ENCODE measurements at places on chromosomes 6 and 20.
A peak's percentile ranks its signal among the peaks of the same experiment; 100 is the strongest.

GRCh38 chr20:14264869-14265268, 72.5 kb downstream of the FLRT3 start:
- DNase-seq = no peak

GRCh38 chr6:87282743-87283142, 39.6 kb upstream of the SMIM8 start:
- DNase-seq = no peak

- DNase-seq = no peak
Measured at GRCh38 chr6:6179858-6180623, 140.4 kb downstream of the F13A1 start.

- DNase-seq = peak; percentile 85
Measured at GRCh38 chr20:48769069-48769983, 58.5 kb downstream of the PREX1 start.

DNA sequence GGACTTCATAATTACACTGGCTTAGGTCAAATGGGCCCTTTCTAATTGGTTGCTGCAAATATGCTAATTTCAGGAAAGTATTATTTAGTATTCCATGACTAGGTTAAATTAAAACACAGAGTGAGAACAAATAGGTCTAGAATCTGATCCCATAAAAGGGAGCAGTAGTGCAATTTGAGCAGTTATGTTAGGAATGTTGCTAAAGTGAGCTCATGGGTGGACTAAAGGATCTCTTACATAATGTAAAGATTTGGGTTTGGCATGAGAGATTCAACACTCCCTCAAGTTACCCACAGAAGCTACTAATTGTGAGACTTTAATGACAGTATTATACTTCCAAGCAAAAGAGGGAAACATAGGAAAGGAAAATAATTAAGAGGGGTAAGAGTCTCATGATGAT, 109.1 kb downstream of the C6orf58 start:
- no peak for DNase-seq

- DNase-seq = no peak
Measured at GRCh38 chr6:36361071-36361470, 24.4 kb upstream of the BNIP5 start.

DNA sequence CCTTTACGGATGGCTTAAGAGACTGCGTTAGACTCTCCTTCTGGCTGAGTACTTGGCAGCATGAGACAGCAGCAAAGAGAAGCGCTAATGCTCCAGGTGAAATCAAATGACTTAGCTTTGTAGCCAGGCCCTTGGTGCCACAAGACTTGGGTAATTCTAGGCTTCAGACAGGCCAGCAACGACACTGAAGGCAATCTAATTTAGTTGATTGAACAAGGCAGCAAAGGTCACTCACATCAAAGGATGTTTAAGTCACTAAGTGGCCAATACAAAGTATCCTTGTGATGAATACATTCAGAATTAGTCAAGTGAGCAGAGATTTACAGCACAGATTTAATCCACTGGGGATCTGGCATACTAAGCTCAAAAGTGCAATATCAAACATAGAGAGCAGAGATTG, 113.2 kb downstream of the FAM83B start:
- DNase-seq = no peak

- DNase-seq = no peak
Measured at GRCh38 chr6:165204807-165205545, 104.4 kb downstream of the C6orf118 start.

DNA sequence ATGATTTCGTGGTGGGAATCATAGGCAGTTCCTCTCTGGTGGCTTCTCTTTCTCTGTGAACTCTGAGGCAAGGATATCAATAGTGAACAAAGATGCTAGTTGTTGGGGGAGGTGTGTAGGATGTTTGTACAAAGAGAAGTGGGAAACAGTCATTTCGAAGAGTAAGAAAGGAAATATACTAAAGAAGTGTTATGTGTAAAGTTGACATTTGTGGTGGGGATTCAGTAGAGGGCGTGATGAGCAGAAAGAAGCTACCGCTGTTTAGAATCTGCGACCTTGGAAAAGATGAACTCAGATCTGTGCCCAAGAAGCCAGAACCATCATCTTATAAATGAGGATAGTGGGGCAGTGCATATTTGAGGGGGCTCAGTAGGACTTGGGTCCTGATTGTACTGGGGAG, 11.4 kb downstream of the SLC35F1 start:
- no peak for DNase-seq

DNA sequence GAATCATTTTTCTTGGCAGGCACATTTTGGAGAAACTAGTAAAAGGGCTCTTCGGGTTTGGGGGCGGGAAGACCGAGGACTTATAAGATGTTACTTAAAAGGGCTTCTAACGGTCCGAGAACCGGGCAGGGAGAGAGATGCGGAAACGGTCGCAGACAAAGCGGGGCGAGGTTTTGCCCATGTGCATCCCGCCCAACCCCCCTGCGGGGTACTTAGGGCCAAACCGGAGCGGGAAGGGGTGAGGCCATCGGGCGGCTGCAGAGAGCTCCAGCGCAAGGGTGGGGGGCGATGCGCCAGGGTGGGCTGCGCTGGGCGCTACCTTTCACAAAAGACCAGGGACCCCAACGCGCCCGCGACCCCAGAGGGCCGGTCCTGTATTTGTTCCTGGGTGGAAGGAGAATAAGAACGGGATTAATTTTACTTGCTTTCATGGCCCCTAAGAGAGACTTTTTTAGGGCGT, 616 bp downstream of the TUBB start:
- peak; percentile 51 for DNase-seq

GRCh38 chr6:56718236-56718635, 75.5 kb upstream of the DST start:
- DNase-seq = no peak

- DNase-seq = peak; percentile 10
Measured at GRCh38 chr6:29005183-29005885, at the start of gene ZNF311. Gene ZNF311, minus strand, starts transcription at chr6:29005315. Its CDS starts 1,361 bp downstream, at chr6:29003954.

DNA sequence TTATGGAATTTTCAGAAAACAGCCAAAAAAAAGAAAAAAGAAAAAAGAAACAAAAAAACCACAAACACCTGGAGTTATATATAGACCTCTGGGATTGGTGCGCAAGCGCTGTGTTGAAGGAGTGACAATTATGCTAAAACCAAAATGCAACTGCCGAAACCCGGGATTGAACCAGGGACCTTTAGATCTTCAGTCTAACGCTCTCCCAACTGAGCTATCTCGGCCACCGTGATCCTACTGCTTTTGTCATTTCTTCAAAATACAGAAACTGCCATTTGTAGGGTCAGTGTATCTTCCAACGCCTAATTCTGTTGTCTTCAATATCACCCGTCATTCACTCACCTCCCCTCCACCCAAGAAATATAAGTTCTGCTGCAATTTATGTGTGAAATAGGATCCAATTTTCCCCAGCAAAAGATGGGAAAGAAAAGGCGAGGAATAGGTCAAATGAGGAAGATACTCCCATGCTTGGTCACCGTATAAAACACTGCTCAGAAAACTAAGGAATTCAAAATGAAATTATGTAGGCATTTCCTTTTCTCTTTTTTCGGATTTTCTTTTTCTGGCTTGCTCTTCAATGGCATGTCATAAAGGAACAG, 116.0 kb downstream of the TRIM27 start:
- no peak for DNase-seq

GRCh38 chr6:143079325-143079640, 18.6 kb downstream of the AIG1 start:
- DNase-seq = no peak

DNA sequence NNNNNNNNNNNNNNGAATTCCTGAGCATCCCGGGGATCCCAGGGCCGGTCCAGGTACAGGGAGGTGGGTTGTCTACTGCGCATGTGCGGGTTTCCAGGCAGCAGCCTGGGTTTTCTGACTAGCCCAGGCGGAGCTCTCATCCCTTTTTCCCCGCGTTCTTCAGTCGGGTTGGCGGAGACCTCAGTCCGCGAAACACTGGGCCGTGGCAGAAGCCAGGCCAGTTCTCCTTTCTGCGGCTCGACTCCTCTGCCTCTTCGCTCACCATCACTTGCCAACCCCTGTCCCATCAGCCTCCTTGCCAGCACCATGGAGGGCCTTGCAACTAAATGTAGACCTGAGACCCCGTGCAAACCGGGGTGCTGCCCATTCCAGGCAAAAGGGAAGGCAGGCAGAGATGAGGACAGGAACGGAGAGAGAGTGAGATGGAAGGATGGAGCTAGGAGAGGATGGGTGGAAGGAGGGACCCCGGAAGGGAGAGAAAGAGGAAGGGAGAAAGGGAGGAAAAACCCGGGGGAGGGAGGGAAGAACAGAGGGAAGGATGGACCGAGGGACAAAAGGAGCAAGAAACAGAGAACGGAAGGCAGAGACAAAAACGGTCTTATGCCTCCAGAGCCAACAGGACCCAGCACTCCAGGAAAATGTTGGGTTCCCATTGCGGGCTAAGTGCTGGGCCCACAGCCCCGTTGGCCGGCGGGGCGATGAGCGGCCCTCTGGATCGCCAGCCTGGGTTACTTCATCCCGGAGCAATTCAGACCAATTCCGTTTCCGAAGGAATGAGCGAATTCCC, 445.4 kb upstream of the DEFB115 start:
- DNase-seq = no peak

DNA sequence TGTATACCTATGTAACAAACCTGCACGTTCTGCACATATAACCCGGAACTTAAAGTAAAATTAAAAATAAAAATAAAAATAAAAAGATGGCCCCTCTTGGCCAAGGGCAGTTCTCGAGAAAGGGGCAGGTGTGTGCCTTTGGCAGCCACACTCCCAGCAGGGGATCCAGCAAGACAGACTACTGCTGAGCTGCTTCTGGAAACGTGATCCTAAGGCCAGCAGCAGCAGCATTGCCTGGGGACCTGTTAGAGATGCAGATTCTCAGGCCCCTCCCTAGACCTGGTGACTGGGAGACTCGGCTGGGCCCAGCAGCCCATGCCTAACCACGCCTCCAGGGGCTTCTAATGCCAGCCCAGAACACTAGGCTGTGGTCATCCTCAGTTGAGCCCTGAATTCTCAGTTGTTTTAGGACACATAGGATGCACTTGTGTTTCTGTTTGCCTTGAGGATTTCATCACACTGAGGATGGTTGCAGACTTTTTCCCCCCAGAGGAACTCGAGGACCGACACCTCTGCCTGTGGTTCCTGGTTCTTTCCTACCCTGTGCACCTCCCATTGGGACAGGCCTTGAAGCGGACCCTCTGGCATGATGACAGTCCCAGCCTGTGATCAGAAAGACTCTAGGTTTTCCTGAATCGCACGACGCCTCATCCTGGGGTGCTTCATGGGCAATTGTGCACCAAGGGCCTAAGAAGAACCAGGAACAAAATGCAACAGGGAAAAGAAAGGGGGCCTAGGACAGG, 105.9 kb downstream of the TOX2 start:
- DNase-seq = no peak

DNA sequence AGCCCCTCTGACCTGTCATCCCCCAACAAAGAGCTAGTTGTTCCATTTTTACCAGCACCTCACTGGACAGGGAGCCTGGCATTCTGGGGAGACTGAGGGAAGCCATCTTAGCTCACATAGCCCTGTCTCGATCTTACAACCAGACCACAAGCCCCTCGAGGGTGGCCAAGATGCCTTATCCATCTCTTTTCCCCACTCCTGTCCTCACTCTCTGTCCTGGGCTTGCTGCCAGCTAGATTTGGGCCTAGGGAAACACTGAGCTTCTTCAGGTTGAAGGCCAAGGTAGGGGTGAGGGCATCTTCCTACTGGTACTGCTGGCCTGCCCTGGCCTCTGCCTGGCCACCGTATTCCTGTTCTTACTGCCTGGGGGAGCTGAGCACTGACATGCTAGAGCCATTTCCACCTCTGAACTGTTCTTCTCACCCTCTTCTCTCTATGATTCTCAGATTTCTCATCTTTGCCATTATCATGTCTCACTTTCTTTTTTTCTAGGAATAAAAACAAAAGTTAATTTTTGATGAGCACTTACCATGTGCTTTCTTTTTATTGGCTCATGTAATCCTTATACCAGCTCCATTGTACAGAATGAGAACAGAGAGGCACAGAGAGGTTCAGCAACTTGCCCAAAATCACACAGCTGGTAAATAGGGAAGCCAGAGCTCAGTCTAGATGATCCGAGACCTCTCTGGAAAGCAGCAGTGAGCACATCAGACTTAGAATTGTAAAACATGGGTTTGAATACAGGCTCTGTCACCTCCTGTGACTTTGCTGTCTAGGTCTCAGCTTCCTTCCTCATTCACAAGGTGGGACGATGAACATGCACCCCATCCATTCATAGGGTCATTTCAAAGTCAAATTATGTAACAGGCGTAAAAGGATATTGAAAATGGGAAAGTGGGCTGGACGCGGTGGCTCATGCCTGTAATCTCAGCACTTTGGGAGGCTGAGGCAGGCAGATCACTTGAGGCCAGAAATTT, 28.7 kb downstream of the FGD2 start:
- no peak for DNase-seq

- DNase-seq = no peak
Measured at GRCh38 chr6:938271-938905, 245.4 kb upstream of the EXOC2 start.

- DNase-seq = no peak
Measured at GRCh38 chr6:142353690-142354089, 51.9 kb downstream of the ADGRG6 start.

- DNase-seq = no peak
Measured at GRCh38 chr20:20778676-20779075, 66.2 kb upstream of the RALGAPA2 start.

DNA sequence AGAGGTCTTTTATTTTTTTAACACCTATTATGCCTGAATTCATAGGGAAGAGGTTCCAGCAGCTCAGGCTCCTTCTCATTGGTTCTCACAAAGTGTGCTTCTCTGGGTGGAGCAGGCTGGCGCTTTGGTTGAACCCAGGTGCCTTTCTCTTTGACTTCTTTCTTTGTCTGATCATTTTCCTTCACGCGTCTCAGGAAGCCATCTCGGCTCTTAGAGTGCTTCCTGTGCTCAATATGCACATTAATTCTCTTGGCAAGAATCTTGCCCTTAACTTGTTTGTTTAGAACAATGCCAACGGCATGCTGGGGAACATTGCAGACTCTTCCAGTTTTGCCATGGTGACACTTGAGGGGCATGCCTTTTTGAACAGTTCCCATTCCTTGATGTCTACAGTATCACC, 44.2 kb upstream of the RNF24 start:
- no peak for DNase-seq

GRCh38 chr6:121338956-121339355, 4.7 kb upstream of the TBC1D32 start:
- DNase-seq = no peak

- no peak for DNase-seq
Measured at GRCh38 chr20:45359406-45360148, 3.4 kb upstream of the SYS1 start.

GRCh38 chr6:113488812-113489685, 368.1 kb upstream of the MARCKS start:
- DNase-seq = no peak

DNA sequence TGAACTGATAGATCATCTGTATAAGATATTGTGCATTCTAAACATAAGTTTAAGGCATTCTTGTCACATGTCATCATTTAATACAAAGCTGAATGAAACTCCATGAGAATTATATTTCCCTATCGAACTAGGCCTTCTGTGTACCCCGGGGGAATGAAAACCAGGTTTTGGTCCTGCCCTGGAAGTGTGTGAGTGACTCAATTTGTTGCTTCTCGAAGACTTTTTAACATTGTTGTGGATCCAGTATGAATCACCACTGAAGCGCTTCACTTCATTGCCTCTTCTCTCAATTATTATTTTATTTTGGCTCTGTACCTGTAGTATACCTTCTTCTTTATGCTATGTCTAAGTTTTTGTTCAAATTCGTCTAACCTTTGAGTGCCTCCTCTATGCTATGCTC, 150.8 kb downstream of the GRIK2 start:
- no peak for DNase-seq

Data from activated CD4-positive, alpha-beta T cell treated with anti-CD3 and anti-CD28 coated beads, Interleukin-2, amount 50 U/mL, for 1 hour (primary cell).